ENCODE measurements at places on chromosomes 1 and 21.

- peak; percentile 63 for DNase-seq
Observed at GRCh38 chr1:93304716-93305138, 41.0 kb upstream of the DR1 start.

DNA sequence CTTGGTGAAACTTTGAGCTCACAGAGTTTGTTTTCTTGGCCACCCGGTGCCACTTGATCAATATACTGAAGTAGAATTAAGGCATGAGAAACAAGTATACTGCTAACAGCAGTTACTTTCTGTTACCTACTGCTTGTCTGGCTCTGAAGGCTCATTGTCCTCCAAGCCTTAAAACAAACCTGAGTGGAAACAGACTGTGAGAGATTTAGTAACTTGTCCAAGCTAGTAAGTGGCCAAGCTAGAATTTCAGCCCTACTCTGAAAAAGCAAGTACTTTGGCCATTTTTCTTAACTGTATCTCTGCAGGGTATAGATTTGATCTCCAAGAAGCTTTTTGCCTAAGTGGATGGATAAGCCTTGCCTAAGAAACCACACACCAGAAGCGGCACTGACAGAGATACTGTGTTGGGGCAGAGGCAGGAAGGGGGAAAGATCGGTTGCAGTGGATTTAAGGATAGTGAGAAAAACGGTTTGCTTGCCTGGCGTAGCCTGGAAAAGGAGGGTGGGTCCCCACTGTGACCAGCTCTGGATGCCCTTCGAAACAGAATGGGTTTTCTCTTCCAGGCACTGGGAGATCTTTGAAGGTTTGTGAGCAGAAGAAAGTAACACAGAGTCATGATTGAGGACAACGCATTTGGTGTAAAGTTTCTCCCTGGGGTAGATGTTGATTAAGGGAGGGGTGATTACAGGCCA, 2.1 kb upstream of the MACO1 start:
- DNase-seq = no peak

DNA sequence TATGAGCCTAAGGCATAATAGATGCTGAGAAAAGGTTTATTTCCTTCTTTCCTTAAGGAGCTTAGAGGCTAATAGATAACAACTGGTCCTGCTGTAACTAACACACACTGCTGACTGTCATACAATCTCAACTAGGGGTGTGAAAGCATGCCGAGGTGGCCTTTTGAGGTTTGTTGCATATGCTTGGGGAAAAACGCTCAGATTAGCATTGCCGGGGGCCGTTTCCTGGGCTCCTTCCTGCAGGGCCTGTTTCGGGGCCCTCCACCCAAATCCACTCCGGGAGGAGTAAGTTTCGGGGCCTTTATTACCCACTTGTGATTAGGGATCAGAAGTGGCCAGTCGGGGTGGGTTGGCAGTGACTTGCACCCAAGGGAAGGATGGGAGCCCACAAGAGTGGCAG, 27.2 kb upstream of the RCSD1 start:
- DNase-seq = no peak

GRCh38 chr1:153805042-153805745, 30.0 kb downstream of the SLC27A3 start:
- DNase-seq = no peak

DNA sequence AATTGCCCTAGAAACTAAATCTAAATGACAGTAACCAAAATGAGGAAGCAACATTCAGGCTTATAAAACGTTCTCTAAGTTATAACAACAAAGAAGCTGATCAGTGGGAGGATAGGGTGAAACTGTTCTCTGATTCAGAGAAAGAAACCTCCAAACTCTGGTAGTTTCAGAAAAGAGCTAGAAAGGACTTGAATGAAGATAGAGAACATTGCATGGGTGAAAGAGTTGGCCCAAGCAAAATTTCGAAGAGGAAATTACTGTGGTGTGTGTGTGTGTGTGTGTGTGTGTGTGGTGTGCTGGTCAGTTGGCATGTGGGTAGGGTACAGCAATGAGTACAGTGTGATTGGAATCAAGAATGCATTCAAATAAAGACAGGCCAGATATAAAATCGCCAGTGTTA, 16.5 kb upstream of the SPAG17 start:
- DNase-seq = no peak

DNA sequence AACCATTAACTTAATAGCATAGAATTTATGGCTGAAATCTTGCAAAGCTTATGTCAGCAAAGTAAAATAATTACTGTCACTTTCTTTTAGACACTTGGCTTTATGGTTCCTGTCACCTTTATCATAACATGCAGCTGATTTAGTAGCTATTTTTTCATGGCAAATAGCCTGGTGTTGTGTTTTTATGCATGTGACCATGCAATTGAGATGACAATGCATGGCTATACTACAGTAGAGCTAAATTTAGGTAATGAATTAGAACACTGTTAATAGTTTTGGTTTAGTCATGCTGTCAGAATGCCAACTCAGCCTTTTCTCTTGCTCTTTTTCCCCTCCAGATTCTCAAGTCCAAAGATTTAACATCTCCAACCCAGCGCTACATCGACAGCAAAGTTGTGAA, 88.6 kb downstream of the TGFB2 start:
- no peak for DNase-seq

DNA sequence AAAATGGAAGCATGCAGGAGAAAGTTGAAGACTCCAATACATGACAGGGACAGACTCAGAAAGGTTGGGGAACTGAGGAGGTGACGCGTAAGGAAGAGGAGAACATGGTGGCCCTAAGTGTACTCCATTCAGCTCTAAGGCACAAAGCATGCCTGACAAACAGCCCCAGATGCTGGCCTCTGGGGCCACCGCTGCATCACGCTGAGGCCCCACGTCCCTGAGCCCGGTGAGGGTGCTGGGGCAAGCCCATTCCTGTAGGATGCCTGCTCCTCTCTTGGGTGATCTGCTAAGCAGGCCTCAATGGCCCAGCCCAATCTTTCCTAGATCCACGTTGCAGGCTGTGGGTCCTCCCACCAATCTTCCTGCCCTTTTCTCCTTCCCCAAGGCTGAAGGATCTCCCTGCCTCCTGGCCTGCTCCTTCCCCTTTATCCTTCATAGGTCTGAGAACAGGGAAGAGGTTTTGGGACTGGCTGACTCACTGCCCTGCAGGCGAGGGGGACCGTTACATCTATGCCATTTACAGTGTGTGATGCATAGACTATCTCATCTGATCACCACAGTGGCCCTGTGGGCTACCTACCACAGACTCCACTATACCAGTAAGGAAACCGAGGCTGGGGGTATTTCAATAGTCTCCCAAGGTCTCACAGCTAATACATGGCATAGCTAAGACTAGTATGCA, 16.8 kb upstream of the NID1 start:
- DNase-seq = no peak

Measured in Jurkat, Clone E6-1 (cell line).